ENCODE measurements at places on chromosomes 3 and 15.

GRCh38 chr15:60540002-60540651 is 61.2 kb upstream of the ICE2 start:
- DNase-seq, result no peak

DNA sequence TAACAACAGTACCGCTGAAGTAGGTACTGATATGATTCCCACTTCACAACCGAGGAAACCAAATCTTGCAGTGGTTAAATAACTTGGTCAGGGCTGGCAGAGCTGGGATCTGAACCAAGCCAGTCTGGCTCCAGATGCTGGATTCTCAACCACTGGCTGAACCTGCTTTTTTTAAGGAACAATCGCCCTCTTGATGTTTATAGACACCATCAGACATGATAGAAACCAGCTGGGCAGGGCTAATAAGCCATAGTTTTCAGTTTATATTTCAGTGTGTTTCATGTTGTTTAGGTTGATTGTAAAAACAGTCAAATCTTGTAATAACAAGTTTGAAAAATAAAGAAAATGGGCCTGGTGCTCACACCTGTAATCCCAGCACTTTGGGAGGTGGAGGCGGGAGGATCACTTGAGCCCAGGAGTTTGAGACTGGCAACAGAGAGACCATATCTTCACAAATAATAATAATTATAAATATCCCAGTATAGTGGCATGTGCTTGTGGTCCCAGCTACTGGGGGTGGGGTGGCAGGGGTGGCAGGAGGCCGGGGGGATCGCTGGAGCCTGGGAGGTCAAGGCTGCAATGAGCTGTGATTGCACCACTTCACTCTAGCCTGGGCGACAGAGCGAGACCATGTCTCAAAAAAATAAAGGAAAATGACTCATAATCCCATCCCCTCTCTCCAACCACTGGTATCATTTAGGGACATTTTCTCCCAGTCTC is 36.7 kb downstream of the XYLB start:
- DNase-seq, result no peak

DNA sequence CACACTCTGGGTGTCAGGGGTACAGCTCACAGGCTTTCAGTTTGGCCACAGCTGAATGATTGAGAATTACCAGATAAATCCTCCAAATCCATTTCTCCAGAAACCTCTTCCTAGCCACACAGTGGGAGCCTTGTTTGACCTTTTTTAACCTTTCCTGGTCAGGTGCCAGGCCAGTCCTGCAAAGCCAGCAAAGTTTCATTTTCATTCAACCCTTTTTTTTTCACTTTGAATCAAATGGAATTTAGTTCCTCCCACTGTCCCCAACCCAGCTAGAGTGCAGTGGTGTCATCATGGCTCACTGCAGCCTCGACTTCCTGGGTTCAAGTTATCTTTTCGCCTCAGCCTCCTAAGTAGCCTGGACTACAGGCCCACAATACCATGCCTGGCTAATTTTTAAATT is 67.8 kb downstream of the NSUN3 start:
- DNase-seq, result no peak

DNA sequence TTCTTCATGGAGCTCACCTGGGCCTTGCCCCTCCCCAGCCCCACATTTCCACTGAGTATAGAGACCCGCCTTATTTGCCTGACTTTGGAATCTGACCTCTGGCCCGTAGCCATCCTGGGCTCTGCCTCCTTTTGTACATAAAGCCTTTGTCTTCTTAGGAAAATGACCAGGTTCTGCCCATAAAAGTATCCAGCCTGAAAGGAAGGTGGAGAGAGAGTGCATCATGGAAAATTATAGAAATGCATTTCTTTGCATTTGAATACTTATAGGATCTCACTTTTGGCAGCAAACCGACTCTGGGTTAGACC is 3.6 kb upstream of the SH2D7 start:
- DNase-seq, result no peak

DNA sequence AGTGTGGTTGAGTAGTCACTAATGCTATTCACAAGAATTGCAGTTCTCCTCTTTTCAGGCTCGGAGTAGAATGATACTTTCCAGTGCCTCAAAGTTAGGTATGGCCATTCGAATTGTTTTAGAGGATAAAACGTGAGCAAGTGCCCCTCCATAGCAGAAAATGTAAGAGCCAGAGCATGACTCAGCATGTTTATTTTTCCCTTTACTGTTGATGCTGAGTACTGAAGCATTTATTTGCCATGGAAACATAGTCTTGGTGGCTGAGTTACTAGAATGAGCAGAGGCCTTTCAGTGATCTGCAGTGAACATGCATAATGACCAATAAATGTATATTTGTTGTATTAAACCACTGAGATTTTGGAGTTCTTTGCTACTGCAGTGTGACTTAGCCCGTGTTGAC is 540.6 kb downstream of the NLGN1 start:
- peak; percentile 69 for DNase-seq

DNA sequence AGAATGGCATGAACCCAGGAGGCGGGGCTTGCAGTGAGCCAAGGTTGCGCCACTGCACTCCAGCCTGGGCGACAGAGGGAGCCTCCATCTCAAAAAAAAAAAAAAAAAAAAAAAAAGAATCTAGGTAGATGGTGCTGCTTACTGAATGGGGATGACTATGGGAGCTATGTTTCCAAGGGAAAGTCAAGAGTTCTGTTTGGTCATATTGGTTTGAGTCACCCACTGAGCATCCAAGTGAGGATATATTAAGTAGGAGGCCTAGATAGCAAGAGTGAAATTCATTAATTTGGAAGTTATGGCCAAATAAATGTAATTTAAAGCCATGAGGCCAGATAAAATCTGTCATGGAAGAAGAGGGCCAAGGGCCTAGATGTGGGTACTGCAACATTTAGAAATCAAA is 9.0 kb upstream of the UACA start:
- DNase-seq, result no peak

GRCh38 chr15:79918278-79918677 is 21.5 kb upstream of the MTHFS start:
- DNase-seq, result no peak

GRCh38 chr3:189587664-189588040 is 43.5 kb upstream of the TP63 start:
- DNase-seq, result no peak

DNA sequence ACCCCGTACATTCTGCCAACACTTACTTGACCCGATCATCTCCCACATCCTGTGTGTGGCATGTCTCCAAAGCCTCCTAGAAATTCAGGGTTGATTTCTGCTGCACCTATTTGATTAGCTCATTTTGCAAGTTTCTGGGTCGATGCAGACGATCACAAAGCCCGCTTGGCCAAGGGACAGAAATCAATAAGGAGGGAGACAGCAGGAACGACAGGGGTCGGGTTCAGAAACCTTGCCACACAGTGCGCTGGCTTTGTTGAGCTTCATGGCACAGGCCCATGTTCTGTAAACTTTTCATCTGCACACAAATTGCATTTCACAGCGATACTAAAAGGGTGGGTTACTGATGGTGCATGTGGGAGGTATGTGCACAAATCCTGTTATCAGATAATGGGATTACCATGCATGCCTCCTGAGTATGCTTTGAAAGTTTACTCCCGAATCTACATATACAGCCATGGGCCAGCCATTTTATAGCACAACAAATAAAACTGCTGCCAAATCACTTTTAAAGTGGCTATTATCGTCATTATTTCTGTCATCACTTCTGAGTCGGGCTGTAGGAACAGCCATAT is 95.9 kb upstream of the ATP11B start:
- no peak for DNase-seq

DNA sequence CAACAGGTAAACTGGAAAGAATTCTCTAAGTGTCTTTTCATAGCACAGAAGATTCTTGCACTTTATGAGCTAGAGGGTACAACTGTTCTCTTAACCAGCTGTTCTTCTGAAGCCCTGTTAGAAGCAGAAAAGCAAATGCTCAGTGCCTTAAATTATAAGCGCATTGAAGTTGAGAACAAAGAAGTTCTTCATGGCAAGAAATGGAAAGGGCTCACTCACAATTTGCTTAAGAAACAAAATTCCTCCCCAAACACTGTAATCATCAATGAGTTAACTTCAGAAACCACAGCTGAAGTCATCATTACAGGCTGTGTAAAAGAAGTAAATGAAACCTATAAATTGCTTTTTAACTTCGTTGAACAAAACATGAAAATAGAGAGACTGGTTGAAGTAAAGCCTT is 19.6 kb downstream of the PARP14 start:
- no peak for DNase-seq

DNA sequence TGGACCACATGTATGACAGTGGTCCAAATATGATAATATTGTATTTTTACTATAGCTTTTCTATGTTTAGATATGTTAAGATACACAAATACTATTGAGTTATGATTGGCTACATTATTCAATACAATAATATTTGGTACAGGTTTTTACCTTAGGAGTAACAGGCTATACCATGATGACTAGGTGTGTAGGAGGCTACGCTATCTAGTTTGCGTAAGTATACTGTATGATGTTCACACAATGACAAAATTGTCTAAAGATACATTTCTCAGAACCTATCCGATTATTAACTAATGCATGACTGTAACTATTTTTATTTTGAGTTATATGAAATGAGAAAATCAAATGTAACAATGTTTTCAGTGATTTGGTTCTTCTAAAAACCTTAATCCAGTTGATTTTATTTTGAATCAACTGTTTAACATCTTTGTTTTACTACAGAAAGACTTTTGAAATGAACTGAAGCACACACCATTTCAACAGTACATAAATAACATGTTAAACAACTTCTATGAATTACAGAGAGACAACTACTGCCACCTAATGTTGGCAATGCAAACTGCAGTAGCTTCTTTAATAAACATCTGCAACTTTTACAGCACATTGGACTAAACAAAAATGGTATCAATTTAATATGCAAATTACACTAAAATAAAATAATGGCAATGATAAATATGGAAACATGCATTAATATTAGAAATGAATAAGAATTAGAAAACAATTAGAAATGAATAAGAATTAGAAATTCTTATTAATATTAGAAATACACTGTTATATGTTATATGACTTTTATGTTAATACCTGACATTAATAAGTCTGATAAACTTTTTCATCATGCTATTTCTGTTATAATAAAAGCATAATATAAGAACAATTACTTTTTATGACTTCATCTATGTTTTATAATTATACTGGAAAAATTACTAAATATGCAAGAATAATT is 255.7 kb downstream of the MBNL1 start:
- no peak for DNase-seq

DNA sequence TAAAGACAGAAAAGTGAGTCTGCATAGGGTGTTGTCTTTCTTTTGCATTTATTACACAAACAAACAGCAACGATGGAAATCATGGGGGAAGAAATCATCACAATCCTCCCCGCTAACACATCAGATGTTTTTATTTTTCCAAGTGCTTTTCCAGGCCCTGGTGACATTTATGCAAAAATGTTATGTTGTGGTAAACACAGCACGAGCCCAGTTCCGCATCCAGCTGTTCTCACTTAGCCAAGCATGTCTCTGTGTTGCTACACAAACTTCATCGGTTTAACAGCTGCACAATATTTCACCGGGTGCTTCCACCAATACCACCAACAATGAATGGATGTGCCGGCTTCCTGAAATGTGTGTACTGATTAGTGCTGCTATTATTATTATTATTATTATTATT is 53.7 kb upstream of the ABHD17C start:
- DNase-seq, result no peak

GRCh38 chr15:41937568-41937923 is 34.8 kb downstream of the EHD4 start:
- no peak for DNase-seq

DNA sequence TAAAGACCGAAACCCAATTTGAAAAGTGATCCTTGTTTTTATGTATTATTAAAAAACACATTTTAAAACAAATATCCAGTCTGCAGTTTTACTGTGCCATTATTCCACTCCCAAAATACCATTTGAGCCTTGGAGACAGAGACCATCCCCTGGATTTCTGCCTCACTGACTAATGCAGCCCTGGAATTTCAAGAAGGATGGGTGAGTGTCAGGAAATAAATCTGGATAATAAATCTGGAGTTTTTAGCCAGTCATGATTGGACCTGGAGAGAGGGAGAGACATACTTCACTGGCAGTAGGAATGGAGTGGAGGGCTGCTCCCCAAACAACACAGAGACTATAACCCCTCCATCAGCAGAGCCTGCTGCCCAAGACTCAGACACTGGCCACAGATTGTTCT is 123.3 kb downstream of the MYLK start:
- DNase-seq, result no peak

DNA sequence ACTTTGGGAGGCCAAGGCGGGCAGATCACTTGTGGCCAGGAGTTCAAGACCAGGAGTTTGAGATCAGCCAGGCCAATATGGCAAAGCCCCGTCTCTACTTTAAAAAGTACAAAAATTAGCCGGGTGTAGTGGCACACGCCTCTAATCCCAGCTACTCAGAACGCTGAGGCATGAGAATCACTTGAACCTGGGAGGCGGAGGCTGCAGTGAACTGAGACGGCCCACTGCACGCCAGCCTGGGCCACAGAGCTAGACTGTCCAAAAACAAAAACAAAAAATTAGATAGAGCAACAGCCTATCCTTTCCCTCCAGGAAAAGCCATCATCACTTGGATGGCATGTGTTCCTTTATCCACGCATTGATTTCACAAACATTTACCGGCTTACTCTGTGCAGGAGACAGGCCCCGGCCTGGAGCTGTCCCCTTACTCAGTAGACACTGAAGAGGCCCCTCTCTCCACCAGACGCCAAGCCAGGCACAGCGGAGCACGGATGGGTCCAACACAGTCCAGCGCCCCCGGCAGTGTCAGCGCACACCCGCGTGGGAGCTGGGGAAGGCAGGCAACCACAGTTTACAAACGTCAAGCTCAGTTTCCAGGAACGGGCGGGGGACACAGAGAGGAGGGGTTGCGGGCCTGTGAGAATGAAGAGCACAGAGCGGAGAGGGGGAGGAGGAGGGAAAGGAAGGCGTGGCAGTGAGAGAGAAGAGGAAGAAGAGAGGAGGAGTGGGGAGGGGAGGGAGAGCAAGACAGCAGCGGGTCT is 3.1 kb downstream of the GP5 start:
- no peak for DNase-seq

GRCh38 chr3:99645277-99646106 is 7.1 kb downstream of the COL8A1 start:
- peak; percentile 38 for DNase-seq

DNA sequence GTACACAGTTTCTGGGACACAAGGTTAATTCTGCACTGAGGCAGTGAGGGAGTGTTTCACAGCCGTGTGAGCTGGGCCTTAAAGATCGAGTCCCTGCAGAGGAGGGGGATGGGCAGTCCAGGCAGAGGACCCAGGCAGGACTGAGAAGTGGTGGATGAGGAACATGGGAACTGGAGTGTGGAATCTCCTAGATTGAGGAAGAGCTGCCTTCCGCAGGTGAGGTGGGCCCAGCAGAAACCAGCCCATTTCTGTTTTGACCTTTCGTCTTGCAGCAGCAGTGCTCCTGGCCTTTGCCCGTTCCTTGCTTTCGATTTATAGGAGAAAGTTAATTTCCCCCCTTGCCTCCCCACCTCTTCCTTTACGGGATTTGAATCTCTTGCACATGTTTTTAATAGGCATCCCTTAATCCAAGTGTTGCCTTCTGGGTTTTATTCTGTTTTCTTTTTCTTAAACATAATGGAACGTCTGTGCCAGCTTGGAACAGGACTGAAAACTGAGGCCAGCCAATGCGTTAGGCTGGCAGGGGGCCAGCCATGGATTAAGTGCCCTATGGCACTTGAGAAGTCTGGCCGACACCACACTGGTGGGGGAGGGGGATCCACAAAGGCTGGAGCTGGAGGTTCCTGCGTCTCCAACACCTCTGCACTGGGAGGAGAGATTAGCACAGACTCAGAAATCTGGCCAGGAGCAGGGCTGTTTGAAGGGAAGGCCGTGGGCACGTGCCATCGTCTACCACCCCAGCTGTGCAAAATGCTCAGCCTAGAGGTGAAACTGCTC is 78.1 kb downstream of the AAGAB start:
- DNase-seq, result peak; percentile 23

Data from NCI-H446 treated with DMSO at 0.1 percent for 48 hours (cell line).